ENCODE measurements at places on chromosomes 3 and 15.

GRCh38 chr3:190361791-190362190 is 26.2 kb upstream of the CLDN16 start:
- no peak for DNase-seq

GRCh38 chr3:183883291-183884096 is 1.2 kb downstream of the PARL start:
- DNase-seq = no peak

DNA sequence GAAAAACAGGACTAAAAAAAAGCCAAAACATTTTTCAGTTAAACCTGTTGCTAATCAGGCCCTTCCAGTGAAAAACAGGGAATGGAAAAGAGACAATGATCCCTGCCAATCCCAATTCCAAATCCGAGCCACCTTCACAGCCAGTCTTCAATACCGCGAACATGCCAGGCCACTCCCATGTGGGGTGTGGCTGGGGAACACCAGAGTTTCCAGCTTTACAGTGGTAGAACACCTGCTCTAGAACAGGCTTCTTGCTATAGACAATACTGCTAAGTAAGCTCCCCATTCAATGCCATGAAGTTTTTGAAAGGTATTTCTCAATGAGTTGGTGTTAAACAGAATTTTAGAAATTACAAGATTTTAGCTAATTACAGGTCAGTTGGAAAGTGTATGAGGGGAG is 228.3 kb downstream of the ATP8B4 start:
- no peak for DNase-seq

DNA sequence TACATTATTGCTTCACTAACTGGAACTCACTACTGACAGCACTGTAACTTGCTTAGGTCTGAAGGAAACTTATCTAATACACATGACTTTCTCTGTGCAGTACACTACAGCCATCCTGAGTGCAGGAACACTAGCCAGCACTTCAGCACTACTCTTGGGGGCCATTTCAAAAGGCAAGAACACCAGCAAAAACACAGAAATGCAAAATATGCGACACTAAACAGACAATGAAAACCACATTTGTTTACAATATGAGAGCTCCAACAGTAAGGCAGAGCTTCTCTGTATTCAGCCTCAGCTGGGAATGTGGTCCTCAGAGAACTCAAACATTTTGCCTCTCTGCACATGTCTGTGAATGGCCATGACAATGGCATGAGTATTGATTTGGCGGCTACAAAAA is 109.6 kb downstream of the ARRDC4 start:
- no peak for DNase-seq

GRCh38 chr3:2765002-2765579 is 345.1 kb downstream of the IL5RA start:
- DNase-seq = peak; percentile 55

Data from GM12865 (cell line).